ENCODE measurements at places on chromosomes 16 and 17.

DNA sequence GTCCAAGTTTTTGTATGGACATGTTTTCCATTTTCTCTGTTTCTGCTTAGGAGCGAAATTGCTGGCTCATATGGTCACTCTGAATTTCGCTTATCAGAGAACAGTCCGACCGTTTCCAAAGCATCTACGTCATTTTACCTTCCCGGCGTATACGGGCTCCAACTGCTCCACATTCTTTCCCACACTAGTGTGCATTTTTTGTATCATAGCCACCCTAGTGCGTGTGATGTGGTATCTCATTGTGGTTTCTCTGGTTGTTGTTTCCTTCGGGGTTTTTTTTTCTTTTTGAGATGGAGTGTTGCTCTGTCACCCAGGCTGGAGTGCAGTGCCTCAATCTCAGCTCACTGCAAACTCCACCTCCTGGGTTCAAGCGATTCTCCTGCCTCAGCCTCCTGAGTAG is 31.0 kb upstream of the BHLHA9 start:
- no peak for ATAC-seq

DNA sequence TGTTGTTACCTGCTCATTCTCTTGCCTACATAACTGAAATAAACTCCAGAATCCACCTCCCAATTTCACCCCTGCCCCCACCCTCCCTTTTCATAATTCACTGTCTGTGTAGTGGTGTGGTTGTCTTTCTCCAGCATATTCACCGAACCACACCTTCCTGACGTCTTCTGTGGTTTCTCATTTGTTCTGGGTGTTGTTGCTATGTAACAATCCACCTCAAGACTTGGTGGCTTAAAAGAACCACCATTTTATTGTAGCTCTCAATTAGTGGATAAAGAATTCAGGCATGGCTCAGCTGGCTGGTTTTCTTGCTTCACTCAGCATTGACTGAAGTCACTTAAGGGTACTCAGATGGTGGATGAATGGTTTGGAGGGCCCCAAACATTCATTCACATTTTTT is 229.8 kb downstream of the MAF start:
- no peak for ATAC-seq

DNA sequence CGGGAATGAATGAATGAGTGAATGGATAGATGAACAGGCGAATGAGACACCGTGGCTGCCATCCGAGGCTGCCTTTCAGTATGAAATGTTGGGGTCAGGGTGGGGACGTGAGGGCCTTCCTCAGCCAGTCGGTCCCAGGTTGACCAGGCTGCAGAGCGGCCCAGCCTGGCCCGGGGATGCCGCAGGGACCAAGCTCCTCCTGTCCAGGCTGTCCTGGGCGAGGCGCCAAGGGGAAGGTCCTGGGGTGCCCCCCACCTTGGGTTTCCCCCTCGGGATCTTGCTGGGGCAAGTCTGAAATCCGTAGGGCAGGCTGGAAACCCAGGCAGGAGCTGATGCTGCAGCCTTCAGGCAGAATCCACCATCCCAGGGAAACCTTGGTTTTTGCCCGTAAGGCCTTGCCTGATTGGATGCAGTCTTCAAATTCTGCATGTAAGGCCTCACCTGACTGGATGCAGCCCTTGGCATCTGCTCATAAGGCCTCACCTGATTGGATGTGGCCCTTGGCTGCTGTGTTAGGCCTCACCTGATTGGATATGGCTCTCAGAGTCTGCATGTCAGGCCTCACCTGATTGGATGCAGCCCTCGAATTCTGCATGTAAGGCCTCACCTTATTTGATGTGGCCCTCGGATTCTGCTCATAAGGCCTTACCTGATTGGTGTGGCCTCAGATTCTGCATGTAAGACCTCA is 61.7 kb upstream of the ZNF469 start:
- no peak for ATAC-seq

DNA sequence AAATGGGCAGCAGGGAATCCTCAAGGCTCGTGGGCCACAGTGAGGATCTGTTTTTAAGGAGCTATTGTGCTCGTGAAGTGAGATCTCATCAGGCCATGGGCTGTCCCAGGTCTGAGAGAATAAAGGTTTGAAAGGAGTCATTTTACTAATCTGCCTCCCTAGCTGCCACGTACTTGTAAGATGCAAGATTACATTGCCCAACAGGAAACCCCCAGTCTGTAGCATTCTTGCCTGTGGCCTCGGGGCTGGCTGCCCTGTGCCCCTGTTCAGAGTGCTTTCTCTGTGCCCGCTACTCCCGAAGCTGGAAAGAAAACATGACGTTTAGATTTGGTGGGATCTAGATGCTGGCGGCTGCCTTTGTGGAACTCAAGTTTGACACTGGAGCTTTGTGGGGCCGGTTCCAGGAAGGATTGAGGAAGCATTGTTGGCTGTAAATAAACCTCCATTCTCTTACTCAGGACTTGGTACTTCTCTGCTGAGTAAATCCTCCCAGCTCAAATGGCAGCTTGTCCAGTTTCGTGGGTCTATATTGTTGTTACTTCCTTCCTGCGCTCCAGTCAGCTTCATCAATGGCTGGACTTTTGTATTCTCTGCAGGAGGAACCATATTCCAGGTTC is 21.2 kb downstream of the SAP30BP start:
- ATAC-seq, result peak; percentile 28

DNA sequence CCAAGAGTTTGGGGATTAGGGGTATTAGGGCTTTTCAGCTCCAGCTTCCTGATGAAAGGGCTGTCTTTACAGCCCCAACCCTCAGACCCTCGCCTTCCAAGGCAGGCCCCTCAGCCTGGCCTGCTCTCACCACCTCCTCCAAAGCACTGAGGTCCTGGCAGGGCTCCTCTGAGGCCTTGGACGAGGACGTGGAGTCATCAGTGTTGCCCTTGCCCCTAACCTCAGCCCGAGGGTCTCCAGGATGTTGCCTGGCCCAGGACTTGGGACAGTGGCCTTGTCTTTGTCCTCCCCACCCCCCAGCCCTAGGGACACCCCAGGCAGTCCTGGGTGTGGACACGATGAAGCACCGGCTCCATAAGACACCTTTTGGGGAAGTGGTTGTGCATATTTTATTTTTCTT is 28.2 kb downstream of the B9D1 start:
- no peak for ATAC-seq

- no peak for ATAC-seq
Observed at GRCh38 chr16:13866073-13866472, 53.9 kb upstream of the ERCC4 start.

- ATAC-seq, result no peak
Observed at GRCh38 chr16:25018972-25019617, 3.9 kb upstream of the ARHGAP17 start.

DNA sequence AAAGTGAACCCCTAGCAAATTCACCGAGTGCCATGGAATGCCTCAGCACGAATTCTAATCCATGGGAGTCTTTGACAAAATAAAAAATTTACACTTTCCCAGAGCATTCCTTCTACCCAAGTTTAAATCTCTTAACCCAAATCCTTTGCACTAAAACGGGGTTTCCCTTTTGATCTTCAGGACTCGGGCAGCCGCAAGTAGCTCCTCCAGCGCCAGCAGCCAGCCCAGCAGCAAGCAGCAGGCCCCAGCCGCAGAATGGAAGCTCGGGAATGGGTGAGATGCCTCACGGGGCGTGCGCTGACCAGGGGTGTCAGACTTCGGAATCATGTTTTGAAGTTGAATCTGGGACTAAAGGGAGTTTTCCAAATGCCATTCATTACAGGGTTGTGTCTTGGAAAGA is 42.4 kb downstream of the RPA1 start:
- no peak for ATAC-seq

- ATAC-seq, result no peak
Observed at GRCh38 chr16:76756951-76757350, 434.0 kb upstream of the MON1B start.

GRCh38 chr16:77009453-77009852 is 181.5 kb upstream of the MON1B start:
- no peak for ATAC-seq

DNA sequence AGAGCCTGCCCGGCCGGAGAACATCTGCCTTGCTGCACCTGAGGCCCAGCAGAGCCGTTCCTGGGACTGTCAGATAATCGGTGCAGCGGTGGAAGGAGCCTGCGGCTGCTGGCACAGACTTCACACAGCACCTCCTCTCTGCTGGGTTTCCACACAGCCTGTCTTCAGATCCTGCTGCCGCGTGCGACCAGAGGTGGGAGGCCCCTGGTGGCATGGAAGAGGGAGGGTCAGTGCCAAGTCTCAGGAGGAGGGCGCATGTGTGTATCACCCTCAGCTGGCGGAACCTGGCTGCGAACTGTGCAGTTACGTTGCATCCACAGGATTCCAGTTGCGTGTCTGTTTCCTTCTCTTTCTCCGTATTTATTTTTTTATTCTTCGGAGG is 3.3 kb downstream of the CDK5R1 start:
- no peak for ATAC-seq

- peak; percentile 41 for ATAC-seq
Observed at GRCh38 chr16:81808933-81809480, 29.9 kb downstream of the PLCG2 start.

DNA sequence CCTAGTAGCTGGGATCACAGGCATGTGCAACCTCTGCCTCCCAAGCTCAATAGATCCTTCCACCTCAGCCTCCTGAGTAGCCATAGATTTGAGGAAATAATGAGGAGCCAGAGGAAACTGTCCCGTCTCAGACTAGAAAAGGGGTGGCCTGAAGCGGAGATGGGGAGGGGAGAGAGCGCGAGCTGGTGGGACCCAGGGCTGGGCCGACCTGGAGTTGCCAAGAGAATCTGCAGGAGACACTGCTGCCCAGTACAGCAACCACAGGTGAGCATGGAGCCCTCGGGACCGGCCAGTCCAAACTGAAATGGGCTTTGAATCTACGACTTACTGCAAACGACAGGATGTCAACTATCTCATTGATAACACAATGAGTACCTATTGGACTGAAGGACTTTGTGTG is 24.3 kb downstream of the CD300A start:
- ATAC-seq, result no peak

- ATAC-seq, result no peak
Observed at GRCh38 chr16:57761301-57761700, 25.7 kb downstream of the KATNB1 start.

GRCh38 chr17:67156269-67157199 is 88.5 kb downstream of the HELZ start:
- no peak for ATAC-seq

- ATAC-seq, result peak; percentile 74
Observed at GRCh38 chr16:84600343-84601229, 17.3 kb downstream of the COTL1 start.

- ATAC-seq, result no peak
Observed at GRCh38 chr16:88846088-88846487, 10.7 kb downstream of the GALNS start.

GRCh38 chr17:48816774-48817590 is at the start of gene TTLL6:
Gene TTLL6 (minus strand): TSS chr17:48817229. CDS start chr17:48817072, 157 bp downstream.
- ATAC-seq, result peak; percentile 98

- no peak for ATAC-seq
Observed at GRCh38 chr16:70701596-70701995, 15.7 kb upstream of the MTSS2 start.

- no peak for ATAC-seq
Observed at GRCh38 chr17:13725288-13725990, 123.7 kb upstream of the HS3ST3A1 start.

DNA sequence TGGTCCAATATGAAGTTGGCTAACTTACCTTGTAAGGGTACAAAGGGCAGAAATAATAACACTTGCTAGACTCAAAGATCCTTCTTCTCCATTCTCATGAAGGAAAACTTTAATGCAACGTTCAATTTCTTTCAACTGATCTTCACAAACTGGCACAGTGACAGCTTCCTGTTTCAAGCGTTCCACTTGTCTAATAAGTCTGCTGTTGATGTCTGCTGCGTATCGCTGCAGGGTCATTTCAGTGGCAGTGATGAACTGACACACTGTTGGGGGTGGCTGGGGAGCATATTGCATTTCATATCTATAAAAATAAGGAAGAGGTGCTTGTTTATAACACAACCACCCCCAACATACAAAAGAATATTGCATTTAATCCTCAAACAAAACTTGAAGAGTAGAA is 33.5 kb upstream of the ARL6IP1 start:
- no peak for ATAC-seq

DNA sequence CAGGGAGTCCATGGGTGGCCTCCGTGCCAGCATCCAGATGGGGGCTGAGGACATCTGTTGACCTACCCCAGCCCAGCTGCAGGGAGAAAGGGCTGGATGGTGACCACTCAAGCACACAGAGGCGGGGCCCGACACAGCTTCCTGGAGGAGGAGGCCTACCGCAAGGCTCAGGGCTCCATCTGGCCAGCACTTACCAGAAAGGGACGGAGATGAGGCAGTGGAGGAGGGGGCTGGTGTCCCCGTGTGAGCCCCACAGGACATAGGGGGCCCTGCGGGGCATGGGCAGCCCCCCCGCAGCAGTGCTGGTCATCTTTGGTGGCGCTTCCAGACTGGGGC is 147.5 kb upstream of the CIBAR2 start:
- no peak for ATAC-seq

DNA sequence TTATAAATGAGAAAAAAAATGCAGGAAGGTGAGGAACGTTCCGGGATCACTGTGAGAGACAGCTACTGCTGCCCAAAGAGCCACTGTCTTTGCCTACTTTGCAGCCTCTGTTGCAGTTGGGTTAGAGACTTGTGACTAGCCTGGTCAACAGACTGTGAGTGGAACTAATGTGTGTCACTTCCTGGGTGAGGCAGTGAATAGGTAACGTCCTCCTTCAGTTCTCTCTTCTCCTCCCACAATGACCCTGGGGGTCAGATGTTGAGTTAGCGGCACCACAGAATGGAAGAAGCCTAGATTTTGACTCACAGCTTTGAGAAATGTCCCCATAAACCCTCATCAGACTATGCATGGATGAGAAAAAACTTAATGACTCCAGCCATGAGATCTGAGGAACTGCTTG is 5.2 kb downstream of the C16orf46 start:
- no peak for ATAC-seq

DNA sequence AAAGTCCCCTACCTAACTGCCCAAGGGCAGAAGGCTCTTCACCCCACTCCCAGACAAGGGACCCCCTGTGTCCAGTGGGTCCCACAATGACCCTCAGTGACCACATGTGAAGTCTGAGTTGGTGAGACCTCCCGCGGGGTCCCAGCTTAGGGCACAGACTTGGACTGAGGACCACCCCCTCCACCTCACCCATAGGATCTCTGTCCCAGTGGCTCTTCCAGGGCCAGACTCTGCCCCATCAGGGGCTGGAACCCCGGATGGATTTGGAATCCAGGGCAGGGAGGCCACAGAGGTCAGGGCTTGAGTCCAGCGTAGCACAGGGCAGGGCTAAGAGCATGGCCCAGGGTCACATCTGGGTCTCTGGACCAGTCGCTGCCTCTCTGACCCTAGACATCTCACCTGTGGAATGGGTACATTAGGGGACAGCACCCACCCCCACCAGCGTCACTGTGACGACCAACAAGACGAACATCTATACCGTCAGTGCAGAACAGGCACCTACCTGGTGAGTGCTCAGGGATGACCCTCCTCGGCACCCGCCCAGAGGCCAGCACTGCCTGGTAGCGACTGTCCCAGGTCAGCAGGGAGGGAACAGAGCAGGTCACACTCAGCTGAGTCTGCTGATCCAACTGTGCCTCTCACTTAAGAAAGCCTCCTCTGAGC is 37.7 kb downstream of the TNFRSF13B start:
- no peak for ATAC-seq

GRCh38 chr16:66278111-66278531 is 88.4 kb upstream of the CDH5 start:
- ATAC-seq, result no peak

GRCh38 chr16:3873482-3874173 is 6.9 kb downstream of the CREBBP start:
- no peak for ATAC-seq

- ATAC-seq, result no peak
Observed at GRCh38 chr16:2467528-2468232, 3.4 kb upstream of the NTN3 start.

GRCh38 chr16:72111657-72112451 is 18.2 kb downstream of the DHX38 start:
- no peak for ATAC-seq

- ATAC-seq, result no peak
Observed at GRCh38 chr16:85202631-85203461, 90.6 kb upstream of the CIBAR2 start.

- no peak for ATAC-seq
Observed at GRCh38 chr17:2398182-2398581, 2.7 kb downstream of the MNT start.

Measured in activated CD4-positive, CD25-positive, alpha-beta regulatory T cell treated with anti-CD3 and anti-CD28 coated beads, Interleukin-2, amount 50 U/mL, for 24 hours (primary cell).